Peyer's patch (tissue), 4 donors: ENCODE measurements at places on chromosomes 6 and 20.

DNA sequence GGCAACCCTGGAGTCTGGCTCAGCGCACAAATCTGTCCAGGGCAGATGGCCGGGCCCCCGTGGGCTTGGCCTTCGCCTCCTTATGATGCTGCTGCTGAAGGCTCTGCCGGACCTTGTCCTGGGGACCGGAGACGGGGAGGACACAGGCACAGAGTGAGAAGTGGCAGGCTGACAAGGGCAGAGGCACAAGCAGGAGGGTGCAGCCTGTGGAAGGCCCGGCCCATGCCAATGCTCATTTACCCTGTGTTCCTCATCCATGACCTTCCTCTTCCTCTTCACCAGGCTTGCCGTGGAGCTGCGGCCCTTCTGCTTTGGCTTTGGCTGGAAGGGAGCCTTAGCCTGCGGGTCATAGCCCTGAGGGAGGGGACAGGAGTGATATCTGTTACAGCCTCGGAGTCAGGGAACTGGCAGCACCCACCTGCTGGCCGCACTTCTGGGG lies 2.4 kb downstream of the B3GALT4 start:
- DNase-seq, result no peak

DNA sequence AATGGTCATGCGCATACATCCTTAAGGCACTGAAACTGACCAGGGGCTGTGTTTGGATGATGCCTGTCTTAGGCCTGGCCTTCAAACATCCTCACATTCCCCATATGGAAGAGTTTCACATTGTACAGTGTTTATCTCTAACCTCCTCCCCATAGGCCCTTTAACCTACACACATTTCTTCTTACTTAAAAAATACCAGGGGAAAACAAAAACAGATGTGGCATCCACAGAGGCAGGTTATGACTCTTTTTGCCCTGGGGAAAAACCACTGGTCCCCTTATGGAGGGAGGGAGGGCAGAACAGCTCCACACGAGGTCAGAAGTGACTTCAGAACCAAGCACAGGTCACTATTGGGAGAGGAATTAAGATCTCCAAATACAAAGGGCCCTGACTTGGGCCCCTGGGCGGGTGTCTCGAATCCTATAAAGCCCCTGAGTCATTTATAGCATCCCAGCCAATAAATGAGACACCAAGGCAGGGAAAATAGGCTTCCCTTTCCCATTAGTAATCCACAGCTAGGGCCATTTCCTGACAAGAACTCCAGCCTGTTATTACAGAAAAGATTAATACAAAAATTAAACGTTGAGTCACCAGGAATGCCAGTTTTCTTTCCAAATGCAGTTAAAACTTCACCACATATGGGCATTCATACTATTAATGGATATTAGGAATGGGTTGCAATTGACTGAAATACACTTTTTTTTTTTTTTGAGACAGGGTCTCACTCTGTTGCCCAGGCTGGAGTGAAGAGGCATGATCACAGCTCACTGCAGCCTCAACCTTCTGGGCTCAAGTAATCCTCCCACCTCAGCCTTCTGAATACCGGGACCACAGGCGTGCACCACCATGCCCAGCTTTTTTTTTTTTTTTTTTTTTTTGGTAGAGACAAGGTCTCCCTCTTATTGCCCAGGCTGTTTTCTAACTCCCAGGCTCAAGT lies 107.2 kb downstream of the ATP9A start:
- no peak for DNase-seq

DNA sequence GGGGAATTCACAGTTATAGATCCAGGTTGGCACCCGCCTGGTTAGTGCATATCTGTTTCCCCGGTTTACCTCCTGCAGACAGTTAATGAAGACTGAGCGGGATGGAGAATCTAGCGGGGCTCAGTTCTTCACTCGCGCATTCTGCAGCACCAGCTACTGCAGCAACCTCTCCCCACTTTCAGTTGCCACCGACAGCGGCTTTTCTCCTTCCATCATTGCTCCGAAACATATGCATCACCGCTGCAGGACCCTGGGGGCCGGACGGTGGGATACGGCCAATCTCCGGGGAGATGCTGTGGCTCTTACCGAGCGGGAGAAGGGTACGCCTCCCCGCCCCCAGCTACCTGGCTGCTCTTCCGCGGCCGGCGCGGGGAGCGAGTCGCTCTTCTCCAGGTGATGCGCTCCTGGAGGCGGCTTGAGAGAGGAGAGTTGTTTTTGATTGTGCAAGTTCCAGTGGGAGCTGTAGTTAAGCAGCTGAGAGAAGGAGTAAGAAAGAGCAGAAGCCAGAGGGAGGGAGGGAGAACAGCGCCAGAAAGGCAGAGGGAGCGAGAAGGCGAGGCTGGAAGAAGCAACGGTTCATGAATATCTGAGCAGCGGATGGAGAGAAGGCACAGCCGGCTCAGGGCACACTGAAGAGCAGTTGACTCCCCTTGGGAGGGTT lies at the start of gene SGK1:
Gene SGK1 (minus strand): TSS at position 642 of the 661 bp plus-strand sequence. CDS start 652 bp downstream, outside the sequence.
- DNase-seq, result no peak

DNA sequence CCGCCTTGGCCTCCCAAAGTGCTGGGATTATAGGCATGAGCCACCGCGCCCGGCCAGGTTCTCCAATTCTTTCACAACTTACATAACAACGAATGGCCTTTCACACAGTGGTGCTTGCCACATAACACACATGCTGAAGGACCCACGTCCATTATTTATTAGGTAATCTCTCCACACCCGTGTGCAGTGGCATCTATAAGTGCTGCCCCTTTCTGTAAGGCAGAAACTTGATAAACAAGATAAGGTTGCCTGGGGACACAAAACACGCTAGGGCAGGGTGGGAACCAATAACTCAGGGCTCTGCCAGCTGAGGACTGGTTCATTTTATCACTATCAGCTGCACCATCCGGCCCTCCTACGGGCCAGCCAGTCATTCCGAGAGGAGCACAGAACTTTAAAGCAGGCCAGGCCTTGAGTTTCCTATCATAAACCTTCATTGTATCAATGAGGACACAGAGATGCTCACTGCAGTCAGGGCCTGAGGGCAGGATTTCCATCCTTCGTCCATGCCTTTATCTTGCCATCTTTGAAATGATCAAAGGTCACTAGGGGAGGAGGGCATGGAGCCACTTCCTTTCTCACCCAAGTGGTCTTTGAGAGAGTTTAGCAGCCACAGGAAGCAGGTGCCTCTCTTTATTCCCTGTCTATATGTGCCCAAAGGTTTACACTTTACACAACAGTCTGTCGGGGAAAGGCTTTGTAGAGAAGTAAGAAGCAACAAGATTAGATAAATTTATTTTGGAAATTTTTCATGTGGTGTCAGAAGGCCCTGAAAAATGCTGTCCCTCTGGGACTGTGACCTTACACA lies 37.6 kb downstream of the GPLD1 start:
- DNase-seq, result no peak

GRCh38 chr6:143009851-143010250 lies 50.8 kb upstream of the AIG1 start:
- no peak for DNase-seq

DNA sequence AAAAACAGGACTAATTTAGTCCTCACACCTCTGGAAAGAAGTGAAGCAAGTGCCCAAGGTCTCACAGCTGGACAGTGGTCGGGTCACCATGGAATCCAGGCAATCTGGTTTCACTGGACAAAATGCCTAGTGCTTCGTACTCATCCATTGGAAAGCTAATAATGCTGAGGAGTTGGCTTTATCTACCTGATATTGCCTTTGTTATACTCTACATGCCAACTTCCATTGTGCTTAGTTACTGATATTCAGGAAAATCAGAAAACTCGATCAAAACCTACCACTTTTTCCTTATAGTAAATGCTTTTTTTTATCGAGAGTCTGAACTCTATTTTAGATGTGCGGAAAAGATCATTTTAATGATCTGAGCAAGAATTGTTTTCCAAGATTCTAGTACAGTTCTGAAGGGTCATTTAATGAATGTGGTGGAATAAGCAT lies 966 bp downstream of the CFAP206 start:
- DNase-seq, result no peak

- no peak for DNase-seq
These were observed 47.4 kb downstream of the TGM2 start for GRCh38 chr20:38117635-38118034.

DNA sequence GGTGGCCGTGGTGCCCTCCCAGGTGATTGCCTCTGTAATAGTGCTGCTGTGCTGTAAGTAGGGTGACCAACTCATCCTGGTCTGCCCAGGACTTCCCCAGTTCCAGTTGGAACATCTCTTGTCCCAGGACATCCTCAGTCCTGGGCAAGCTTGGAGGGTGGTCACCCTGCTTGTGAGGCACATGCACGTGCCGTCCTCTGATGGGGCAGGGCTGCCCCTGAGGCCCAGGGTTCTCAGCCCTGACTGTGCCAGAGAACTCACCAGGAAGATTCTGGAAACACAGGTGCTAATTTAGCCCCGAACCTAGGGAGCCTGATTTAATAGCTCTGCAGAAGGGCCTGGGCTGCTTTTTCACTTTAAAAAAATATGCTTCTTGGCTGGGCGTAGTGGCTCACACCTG lies 120.9 kb upstream of the PHACTR3 start:
- no peak for DNase-seq

DNA sequence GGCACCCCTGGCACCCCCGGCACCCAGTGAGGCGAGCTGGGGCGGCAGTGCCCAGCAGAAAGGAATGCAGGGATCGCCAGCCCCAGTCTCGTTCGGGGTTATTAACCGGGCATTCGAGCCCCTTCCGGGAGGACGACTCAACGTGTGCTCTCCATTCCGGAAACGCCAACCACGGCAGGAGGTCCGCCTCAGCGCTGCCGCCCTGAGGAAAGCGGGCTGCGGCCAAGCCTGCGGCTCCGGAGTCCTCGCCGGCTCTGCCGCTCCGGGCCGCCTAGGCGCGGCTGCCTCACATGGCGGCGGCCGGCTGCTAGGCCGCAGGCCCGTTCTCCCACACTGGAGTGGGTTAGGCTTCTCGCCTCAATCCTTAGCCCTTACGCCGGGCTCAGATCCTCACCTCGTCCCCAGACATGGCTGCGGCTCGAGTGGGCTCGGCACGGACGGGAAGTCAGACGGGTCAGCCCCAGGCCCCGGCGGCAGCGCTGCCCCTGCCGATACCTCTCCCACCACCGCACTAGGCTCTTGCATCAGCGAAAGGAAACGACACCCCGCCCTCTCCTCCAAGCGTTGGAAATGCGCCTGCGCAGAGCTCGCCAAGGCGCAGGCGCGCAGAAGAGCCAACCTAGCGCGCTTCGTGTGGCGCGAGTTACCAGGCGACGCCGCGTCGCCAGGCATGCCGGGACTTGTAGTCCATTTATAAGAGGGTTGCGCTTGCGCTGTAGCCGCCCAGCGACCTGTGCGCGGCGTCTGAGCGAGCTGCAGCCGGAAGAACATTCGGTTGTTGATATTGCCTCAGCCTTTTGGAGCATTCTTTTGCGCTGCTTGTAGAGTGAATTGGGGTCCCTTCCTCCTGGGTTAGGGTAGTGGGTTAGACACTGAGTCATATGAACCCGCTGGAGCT lies at the start of gene EIF2S2:
Gene EIF2S2 (minus strand): TSS at position 542 of the 898 bp plus-strand sequence. CDS start 133 bp downstream, at position 409.
- peak; percentile 95 for DNase-seq

DNA sequence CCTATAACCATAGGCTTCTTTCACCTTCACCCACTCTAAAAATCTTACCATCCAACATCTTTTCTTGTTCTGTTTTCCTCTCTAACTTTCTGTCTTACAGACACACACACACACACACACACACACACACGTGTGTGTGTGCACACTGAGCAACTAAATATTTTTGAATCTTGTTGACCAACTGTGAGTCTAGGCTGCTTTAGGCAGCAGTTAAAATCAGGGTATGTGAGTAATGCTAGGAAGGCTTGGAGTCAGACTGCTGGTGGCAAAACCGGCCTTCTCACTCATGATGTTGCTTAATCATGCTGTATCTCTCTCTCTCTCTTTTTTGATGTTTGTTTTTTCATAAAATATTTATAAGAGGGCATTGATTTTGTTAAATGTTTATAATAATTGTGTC lies 103.1 kb upstream of the TBX18 start:
- DNase-seq, result no peak

DNA sequence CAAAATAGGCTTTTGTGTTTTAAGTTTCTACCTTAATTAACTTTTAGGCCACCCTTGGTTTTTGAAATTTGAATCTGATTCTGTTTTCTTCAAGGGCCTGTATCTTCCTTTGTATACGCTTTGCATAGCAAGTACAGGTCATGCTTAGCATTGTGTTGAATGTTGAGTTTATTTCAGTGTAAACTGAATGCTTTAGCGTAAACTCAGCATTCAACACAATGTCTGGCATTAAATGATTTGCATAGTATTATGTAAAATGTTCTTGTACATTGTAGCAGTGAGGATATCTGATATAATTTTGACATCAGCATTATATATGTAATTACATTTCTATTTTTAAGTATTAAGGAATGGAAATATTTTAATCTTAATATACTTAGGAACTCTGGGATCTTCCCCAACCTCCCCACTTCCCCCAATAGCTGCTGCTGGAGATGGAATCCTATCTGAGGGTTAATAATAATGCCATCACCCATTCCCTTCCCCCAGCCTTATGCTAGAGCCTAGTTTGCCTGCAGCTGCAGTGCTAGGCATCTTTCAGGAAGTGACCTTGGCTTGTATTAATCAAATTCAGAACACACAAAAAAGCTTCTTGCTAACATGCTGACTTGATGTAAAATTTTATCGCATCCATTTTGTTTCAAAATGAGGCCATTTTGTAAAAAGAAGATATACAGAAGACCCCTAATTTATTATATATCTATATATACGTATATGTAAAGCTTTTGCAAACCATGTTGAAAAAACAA lies 73.1 kb downstream of the NCOA3 start:
- no peak for DNase-seq
